ENCODE measurements at places on chromosomes 2 and 18.

GRCh38 chr2:187294043-187294442 is 154.0 kb downstream of the CALCRL start:
- no peak for DNase-seq

- peak; percentile 82 for DNase-seq
Measured at GRCh38 chr2:62305421-62306176, 109.7 kb downstream of the B3GNT2 start.

GRCh38 chr2:121664713-121665112 is 15.5 kb upstream of the CLASP1 start:
- no peak for DNase-seq

DNA sequence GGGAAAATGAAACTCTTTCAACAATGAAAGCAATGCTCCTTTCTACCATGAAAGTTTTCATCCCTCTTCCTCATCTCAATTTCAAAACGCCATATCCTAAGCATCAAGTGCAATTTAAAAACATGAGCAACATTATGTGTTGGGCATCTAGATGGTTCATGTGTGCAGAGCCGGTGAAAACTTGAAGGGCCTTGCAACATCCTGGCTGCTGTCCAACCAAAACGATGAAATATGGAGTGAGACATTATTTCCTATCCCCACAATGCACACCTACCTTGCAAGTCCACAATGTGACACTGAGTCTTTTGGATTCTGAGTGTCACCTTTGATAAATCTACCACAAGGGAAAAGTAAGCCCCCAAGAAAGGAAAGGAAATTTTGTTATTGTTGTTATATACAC is 110.0 kb downstream of the NCKAP5 start:
- DNase-seq = no peak

DNA sequence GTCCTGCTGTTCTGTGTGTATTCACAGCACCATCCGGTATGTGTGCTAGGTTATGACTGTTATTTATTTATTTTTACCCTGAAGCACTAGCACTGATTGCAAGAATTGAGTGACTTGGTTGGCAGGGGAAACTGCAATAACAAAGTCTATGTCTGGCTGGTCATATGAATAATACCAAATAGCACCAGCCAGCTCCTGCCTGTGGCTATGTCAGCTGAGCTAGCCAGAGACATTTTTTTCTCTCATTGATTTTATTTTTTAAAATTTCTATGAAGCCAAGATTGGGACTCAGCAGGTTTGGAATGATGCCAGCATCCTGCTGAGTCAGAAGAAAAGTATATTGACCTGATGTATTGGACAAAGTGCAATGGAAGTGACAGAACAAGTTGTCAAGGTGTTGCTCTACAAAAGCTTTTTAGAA is 188.5 kb upstream of the CDH2 start:
- no peak for DNase-seq

DNA sequence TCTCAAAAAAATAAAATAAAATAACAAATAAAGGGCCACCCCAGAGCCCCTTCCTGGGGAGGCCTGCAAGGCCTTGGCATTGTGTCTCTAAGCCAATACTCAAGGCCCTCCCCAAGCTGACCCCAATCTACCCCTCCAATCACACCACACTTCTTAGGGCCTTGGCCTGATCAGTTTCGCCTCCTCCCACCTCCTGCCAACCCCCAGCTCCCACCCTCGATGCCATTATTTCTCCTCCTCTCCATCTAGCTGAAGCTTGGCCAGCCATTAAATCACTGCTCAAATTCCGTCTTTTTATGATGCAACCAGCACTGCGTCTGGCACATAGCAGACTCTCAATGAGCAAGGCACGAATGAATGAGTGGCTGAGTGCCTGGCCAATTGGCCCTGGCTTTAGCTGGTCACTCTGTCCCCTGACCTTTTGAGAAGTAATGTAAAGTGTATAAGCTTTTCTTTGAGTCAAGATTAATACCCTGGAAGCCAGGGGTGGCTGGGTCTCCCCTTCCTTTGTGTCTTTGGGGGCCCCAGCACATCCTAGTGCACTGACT is 55.9 kb downstream of the SMAD7 start:
- DNase-seq = no peak

DNA sequence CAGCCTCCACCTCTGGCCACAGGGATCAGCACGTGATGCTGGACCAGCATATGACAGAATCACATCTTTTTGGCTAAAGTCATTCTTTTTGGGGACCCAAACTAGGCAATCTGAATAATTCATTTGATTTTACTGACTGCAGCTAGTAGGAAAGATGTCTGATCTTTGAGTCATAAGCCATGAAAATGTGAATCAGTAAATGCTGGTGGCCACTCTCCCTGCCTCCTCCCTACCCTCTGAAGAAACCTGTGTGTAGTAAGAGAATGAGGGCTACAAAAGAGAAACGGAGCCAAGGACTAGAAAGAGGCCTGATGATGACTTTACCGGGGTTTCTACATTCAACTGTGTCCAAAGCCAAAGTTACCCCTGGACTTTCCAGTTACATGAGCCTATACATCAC is 10.1 kb upstream of the LRPPRC start:
- DNase-seq = no peak

- no peak for DNase-seq
Measured at GRCh38 chr18:47936952-47937351, 6.5 kb upstream of the SMAD2 start.

GRCh38 chr2:85032621-85033020 is 61.7 kb downstream of the KCMF1 start:
- DNase-seq = no peak

DNA sequence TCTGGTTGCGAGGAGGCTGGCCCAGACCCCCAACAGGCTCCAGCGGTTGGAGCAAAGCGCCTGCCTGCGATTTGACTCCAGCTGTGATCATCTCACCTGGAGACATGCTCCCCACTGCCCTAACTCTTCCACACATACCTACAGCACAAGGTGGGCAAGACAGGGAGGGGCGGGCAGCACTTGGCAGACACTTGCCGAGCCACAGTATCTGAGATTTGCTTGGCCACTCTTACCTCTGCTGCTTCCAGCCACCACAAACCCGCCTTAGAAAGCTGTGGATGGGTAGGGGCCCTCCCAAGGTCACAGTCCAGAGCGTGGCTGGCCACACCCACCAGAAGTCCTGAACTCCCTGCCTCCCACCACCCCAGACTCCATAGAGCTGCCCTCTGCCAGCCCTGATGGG is 8.2 kb downstream of the CYP26B1 start:
- no peak for DNase-seq

- no peak for DNase-seq
Measured at GRCh38 chr18:22163416-22164161, 5.8 kb upstream of the GATA6 start.

GRCh38 chr2:161138429-161138828 is 21.8 kb upstream of the TANK start:
- DNase-seq = no peak

GRCh38 chr2:168910330-168910729 is 9.2 kb downstream of the G6PC2 start:
- DNase-seq = no peak

- DNase-seq = no peak
Measured at GRCh38 chr2:230986520-230987136, 9.3 kb upstream of the SPATA3 start.

- DNase-seq = no peak
Measured at GRCh38 chr2:125037135-125037653, 1012.1 kb downstream of the CNTNAP5 start.

GRCh38 chr2:86768189-86768949 is 22.3 kb downstream of the CD8A start:
- no peak for DNase-seq

DNA sequence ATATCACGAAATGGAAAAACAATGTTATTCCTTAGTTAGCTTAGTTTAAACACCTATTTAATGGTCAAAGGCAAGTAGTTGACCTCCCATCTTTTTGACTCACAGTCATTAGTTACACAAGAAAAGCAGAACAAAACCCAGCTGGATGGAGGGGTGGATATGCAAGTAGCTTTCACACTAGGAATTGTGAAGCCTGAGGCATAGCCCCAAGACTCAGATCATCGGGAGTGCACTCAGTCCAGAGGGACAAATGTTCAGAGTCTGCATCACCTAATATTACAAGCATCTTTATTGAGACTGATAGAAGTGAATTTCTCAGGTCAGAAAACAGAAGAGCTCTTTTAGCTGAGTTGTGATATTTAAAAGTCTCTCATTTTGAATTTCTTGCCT is 15.5 kb upstream of the CPS1 start:
- no peak for DNase-seq

- no peak for DNase-seq
Measured at GRCh38 chr2:54984476-54984875, 65.8 kb downstream of the RTN4 start.

DNA sequence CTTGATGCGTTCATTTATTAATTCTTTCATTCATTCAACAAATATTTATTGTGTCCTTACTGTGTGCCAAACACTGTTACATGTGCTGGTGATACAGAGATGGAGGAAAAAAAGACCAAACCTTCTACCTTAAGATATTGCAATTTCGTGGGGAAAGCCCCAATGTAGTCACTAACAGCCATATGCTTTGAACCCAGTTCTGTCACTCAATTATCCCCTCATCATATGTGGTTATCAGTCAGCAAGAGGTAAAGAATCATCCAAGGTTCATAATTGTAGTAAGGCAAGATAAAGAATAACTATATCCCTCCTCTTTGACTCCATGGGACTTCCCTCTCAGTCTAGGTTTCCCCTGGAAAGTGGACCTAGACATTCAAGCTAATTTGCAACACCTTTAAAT is 1185.6 kb upstream of the CELF4 start:
- no peak for DNase-seq

DNA sequence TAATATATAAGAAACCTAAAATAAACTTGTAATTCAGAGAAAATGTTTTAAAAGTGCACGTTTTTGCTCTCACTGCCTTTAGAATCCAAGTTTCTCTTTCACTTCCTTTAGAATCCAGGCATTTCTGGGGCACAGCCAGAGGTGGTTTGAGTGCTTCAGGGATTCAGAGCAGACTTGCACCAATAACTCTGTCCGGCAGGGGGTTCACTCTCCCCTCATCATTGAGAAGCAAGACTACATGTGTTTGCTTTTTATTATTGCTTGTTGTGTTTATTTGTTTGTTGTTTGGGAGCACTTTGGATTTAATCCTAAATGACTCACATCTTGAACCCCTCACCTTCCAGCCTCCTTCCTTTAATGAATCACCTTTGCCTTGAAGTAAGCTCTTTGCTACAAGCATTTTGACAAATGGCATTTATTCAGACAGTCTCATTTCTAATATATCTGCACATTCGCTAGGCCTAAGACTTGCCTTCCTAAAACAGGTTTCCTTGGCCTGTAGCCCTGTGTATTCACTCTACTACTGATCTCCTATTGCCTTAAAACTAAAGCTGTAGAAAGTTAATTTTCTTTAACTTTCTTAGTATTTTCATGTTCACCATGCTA is 233.5 kb upstream of the ATP5MC3 start:
- no peak for DNase-seq

DNA sequence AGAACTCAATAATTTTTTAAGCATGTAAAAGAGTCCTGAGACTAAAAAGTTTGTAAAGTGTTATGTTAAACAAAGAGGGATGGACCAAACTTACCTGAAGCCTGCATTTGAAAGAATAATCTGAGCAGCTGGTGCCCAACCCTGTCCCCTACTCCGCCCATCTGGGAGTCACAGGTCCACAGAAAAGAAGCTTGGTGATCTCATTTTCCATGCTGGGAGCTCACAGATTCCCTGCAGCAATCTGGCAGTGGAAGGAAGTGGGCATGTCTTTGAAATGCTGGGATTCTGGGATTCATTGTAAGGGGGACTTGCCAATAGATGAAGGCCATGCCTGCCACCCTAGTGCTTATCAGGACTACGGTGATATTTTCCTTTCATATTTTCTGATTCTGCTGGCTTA is 17.9 kb downstream of the CDH2 start:
- DNase-seq = no peak

DNA sequence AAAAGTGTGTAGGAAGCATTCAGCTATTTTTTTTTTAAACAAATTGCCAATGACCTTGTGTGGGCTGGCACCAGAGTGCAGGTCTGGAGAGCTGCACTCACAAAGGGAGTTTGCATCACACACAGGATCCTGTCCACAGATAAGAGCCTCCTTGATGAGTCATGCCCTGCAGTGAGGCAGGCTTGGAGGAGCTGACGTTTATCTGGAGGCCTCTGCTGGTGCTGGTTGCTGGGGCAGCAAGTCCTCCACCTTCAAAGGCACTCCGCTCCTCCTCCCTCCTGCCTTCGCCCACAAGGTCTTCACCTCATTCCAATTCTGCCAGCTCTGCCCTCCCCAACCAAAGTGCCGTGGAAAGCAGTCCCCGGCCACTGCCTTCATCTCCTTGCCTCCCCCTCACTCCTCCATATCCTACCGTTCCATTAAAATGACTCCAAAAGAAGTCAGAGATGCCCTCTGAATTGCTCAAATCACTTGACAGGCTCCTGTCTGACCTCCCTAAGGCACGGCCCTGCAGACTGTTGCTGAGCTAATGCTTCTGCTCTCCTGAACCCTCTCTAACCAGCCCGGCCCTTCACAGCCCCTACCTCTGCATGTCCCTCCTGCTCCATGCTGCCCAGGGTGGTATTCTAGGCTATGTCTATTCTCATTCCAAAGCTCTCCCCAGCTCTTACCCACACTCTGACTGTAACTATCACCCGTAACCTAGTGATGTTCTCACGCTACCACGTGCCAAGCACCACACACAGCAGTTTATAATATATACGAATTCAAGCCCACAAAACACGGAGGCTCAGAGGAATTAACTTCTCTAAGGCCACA is 30.9 kb downstream of the LONRF2 start:
- DNase-seq = peak; percentile 87

GRCh38 chr2:137435162-137435561 is 529.1 kb upstream of the HNMT start:
- no peak for DNase-seq

GRCh38 chr2:11396467-11397445 is 52.3 kb upstream of the ROCK2 start:
- DNase-seq = no peak
